Esophagus mucosa (tissue), 1 donor: ENCODE measurements at places on chromosomes 3 and 15. TPM values are rescaled to one million over a fixed set of nuclear protein-coding genes. Genes with fewer than 3 reads are reported as not detected.

GRCh38 chr3:152480282-152480953 is 211.7 kb downstream of the MBNL1 start:
- ATAC-seq = no peak

- peak; percentile 17 for ATAC-seq
These were observed 8.0 kb upstream of the ANKRD28 start for GRCh38 chr3:15805756-15806266.

The CFAP91 gene
- total RNA-seq = not detected

DNA sequence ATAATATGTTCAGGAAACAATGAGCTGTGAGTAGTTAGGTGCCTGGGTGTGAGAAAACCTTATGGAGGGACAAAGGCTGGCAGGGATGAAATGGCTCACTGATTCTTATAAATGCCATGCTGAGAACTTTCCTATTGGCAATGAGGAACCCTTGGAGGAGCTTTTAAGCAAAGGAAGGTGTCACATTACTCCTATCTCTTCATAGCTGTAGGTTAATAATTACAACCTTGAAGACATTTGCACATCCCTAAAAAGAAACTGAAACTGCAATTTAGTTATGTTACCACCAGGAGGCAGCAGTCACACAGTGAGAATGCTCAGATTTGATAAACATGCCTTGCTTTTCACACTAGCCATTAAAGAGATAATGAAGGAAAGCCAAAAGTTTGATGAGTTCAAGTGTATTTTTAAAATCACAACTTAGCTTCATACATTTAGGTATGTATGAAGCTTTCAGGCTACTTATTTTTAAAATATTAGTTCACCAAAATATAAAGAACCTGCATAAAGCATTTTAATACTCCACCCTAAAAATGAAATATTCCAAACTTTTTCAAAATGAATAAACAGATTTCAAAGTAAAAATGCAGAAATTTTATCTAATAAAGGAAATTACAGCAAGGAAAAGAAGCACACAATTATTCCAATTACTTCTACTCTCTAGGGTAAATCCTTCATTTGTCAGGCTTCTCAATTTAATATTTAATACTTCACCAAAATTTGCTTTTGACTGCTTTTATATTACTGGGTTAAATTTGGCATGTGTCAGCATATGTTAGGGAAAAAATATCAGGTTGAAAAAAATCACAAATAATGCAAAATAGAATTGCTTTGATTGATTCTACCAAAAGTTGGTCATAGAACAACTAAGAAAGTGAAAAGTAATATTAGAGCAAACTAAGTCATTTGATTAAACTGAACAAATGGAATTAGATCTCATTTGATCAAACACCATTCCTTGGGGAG is 136.9 kb upstream of the SLC2A2 start:
- no peak for ATAC-seq

- ATAC-seq = peak; percentile 35
These were observed 148.0 kb upstream of the OSTN start for GRCh38 chr3:191051037-191051436.

DNA sequence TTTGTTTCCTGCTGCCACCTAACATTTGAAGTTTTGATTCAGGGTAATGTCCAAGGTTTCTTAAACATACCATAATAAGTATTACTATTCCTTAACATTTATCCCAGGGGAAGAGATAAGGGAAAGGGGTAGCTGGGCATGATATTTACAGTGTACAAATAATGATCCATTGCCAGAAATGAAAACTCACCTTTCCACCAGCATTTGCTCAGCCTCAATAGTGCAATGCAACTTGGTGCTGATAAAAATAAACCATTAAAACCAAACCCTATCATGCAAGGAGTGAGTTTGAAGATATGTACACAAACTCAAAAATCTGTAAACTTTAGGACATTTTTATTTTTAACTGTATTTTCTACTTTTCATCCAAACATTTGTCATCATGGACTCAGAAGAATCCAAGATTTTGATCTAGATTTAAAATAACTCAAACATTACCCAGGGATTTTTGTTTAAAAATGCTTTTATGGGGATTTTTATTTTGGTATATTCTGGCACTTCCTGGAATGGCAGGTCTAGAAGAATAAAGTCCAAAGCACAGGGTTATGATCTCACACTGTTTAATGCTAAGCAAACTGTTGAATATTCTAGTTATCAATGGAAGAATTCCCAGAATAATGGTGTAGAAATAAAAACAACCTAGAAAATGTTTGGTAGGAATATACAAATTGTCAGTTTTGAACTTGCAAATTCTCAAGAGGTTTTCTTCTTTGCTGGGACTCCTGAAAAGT is 32.5 kb upstream of the SLC2A2 start:
- no peak for ATAC-seq

- no peak for ATAC-seq
These were observed 301.5 kb downstream of the PYDC2 start for GRCh38 chr3:191762323-191762960.

DNA sequence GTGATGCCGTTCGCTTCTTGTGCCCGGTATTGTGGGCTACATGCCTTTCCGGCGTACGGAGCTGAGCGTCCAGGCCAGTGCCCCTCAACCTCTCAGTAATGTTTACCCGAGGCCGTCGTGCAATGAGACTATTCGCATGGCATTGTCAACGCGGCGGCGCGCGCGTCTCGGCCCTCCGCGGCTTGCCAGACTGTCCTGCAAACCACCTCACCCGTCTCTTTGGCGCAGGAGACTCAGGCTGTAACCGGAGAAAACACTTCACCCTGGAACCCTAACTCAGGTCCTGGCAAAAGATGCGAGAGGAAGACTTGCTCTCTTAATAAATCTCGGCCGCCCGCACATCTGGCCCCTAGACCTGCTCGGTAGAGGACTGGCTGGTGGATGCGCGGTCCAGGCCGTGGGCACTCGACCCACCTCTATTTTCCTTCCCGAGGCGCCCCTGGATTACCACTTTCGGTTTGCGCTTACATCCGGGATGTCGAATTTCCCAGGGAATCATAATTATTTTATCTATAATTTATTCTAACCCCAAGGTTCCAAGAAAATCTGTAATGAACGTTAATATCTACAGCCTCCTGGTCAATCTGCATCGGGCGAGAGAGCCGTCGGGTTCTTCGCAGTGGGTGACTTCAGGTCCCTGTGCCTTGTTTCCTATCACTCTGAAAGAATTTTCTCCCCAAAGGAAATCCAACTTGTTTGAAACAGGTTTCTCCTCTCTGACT is 71.8 kb upstream of the POLG start:
- no peak for ATAC-seq

DNA sequence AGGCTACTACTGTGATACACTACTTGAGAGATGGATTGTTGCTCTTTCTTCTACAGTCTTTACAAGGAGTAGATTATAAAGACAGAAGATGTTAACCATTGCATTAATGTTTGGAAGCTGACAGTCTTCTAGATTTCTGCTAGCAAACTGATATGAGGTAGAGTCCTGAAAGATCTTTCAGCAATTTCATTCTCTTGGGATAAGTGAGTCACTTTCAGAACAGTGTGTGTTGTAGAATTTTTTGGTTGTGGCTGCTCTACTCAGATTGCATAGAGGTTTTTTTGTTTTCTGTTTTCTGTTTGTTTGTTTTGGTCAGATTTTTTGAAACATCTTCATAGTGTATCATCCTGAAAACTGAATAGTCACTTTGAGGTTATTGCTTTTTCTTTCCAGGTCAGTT is 17.1 kb downstream of the TNFSF10 start:
- no peak for ATAC-seq

DNA sequence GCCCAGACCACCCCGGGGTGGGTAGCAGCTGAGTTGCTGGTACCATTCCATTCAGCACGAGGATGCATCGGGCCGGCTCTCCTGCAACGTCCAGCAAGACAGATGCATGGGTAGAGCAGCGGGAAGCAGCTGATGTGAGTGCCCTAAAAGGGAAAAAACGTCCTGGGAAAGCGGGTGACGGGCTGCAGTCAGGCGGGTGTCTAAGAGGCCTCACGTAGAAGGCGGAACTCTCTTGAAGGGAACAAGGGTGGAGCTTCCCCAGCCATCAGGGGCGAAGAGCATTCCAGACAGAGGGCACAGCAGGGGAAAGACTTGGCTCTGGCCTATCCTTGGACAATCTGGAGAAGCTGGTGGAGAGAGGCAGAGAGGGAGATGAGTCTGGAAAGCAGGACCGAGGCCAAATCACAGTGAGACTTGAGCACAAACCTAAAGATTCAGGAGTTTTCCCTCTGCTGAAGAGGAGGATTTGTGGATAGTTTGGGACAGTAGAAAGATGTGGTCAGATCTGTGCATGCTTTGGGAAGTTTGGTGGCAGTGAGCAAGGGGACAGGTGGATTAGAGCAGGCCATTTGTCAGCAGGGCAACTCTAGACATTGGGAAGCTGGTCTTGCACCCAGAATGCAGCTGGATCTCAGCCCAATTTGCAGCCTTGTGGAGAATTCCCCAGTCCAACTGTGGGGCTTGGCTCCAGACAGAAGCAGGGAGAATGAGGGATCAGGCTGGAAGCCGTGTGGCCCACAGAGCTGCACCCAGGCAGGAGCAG is 70.7 kb downstream of the SEMA5B start:
- no peak for ATAC-seq

The TIGIT gene
- total RNA-seq = 0.08 TPM
